ENCODE measurements at places on chromosomes 3 and 15.

- no peak for DNase-seq
Measured at GRCh38 chr15:37221671-37222145, 121.4 kb upstream of the MEIS2 start.

DNA sequence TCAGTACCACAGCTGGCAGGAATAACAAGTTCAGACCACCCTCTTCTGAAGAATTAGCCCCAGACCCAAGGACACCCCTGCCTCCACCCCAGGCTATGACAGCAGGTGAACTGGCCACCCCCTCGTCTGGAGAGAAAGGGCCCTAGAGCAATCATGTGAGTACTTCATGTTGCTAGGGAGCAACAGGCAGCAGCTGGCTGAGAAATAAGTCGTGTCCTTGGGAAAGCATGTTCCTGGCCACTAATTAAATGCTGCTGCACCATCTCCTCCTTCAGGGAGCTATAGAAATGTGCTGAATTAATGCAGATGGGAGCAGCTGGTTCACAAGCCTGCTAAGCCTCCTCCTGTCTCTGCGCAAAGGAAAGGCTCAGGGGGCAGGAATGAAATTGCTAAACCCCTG lies 31.5 kb downstream of the MRPS11 start:
- DNase-seq, result peak; percentile 37

GRCh38 chr3:138724443-138724842 lies 110.3 kb downstream of the PIK3CB start:
- DNase-seq, result no peak

- no peak for DNase-seq
Measured at GRCh38 chr15:50767332-50767861, 1.9 kb upstream of the SPPL2A start.

- DNase-seq, result no peak
Measured at GRCh38 chr15:22226034-22226790, 145.9 kb downstream of the OR4M2 start.

DNA sequence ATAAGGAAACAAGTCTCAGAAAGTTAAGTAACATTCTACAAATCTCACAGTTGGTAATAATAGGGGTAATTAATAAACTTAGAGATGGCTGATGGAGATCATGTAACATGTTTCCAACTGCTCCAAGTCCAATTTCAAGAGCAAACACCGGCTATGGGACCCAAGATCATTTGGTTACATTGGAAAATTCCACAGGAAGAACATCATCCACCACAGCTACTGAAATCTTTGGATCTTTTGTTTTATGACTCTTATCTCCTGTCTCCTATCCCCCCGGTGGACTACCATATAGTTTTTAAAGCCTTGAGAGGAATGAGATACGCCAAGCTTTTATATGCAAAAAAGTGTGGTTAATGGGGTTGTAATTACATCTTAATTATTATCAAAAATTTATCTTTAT lies 216.1 kb downstream of the WNT5A start:
- DNase-seq, result no peak

DNA sequence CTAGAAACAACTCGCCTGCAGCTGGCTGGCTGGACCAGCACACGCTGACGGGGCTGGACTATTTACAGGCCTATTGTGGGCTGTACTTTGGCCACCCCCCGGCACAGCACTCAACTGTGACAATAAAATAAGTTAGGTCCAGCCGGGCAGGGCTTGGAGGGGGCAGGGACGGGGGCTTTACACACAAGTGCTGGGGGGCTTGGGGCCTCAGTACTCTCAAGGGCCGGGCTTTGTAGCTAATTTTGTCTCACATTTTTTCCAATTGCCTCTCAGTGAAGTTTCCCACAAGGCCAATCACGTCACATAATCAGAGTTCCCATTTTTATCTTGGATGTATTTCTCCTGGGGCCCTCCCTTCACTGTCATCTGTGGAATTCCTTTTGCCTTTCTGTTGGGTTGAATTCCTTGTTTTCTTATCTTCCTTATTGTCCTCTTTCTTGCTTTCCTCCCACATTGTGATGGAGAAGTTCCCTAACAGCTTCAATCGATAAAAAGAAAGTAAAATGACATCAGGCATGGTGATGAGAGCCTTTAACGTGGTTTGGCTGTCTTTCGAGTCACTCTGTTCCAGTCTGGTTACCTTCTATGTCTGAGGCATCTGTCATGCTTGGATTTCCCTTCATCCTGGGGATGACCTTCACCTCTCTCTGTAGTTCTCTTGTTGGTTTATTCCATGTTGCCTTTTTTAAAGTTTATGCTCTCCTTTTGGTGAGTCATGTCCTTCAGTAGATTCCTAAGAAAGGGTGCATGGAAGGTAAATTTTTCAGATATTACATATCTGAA lies 44.1 kb upstream of the CMTM7 start:
- no peak for DNase-seq

- DNase-seq, result no peak
Measured at GRCh38 chr15:85828874-85829273, 34.1 kb upstream of the KLHL25 start.

DNA sequence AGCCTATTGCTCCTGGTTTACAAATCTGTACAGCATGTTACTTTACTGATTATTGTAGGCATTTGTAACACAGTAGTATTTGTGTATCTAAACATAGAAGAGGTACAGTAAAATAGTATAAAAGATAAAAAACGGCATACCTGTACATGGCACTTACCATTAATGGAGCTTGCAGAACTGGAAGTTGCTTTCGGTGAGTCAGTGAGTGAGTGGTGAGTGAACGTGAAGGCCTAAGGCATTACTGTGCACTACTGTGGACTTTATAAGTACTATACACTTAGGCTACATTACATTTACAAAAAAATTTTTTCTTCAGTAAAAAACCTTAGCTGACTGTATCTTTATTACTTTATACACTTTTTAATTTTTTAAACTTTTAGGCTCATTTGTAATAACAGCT lies 90.9 kb downstream of the RAP2B start:
- no peak for DNase-seq

- no peak for DNase-seq
Measured at GRCh38 chr15:82044373-82045178, 1.2 kb downstream of the MEX3B start.

- DNase-seq, result no peak
Measured at GRCh38 chr3:34889641-34890040, 749.7 kb upstream of the ARPP21 start.

GRCh38 chr15:81024265-81024872 lies 23.6 kb downstream of the TLNRD1 start:
- DNase-seq, result no peak

- no peak for DNase-seq
Measured at GRCh38 chr3:102095383-102095782, 246.1 kb downstream of the NFKBIZ start.

DNA sequence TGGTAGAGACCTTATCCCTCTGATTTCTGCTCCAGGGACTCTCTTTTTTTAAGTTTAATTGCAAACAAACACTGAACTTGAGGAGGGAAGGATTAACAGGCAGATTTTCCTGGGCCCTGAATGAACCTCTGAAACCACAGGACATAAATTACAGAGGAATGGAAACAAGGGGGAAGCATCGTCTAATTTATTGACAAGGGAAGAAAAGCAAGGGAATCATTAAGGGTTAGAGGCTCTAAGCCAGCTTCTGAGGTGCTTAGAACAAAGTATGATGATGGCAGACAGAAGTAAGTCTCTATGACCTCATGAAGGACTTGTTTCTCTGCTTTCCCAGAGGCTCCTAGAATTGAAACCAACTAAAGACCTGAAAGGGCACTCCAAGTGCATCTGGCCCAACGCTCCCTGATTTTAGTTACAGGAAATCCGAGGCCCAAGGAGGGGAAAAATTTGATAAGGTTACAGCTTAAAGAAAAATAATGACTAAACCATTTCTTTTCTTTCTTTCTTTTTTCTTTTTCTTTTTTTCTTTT lies 244.7 kb upstream of the NR2E3 start:
- DNase-seq, result no peak

- DNase-seq, result no peak
Measured at GRCh38 chr3:65597952-65598413, 440.7 kb downstream of the MAGI1 start.

GRCh38 chr15:32844118-32844711 lies 126.4 kb downstream of the GREM1 start:
- DNase-seq, result peak; percentile 7

GRCh38 chr3:71129611-71130431 lies 453.7 kb downstream of the FOXP1 start:
- no peak for DNase-seq

- DNase-seq, result no peak
Measured at GRCh38 chr3:47161983-47162696, 1.8 kb downstream of the SETD2 start.

- DNase-seq, result no peak
Measured at GRCh38 chr3:184814214-184814613, 2.2 kb downstream of the VPS8 start.

- DNase-seq, result no peak
Measured at GRCh38 chr3:11494131-11494916, 149.4 kb downstream of the VGLL4 start.
